ENCODE measurements at places on chromosomes 6 and 20. TPM values are rescaled to one million over a fixed set of nuclear protein-coding genes. Genes with fewer than 3 reads are reported as not detected.

NHLRC1 gene
- 2.8 TPM for total RNA-seq

MED20 gene
- total RNA-seq, result 15.9 TPM

RRAGD gene
- 99.2 TPM for total RNA-seq

CRISP2 gene
- not detected for total RNA-seq

CLPSL1 gene
- total RNA-seq, result not detected

OR2H1 gene
- not detected for total RNA-seq

CST2 gene
- not detected for total RNA-seq

SLC52A3 gene
- not detected for total RNA-seq

RIPPLY2 gene
- total RNA-seq, result 12.9 TPM

SNX5 gene
- 60.4 TPM for total RNA-seq

PPP1R3D gene
- total RNA-seq, result 3.6 TPM

FLRT3 gene
- total RNA-seq, result 27.5 TPM

ZKSCAN8 gene
- 28.2 TPM for total RNA-seq

TMEM242 gene
- total RNA-seq, result 11.1 TPM

LY6G6D gene
- total RNA-seq, result not detected

HLA-DMB gene
- total RNA-seq, result 2.0 TPM

ADGB gene
- 0.94 TPM for total RNA-seq

IL17F gene
- not detected for total RNA-seq

PGC gene
- not detected for total RNA-seq

CNR1 gene
- 327 TPM for total RNA-seq

LY6G5B gene
- 3.4 TPM for total RNA-seq

BTBD9 gene
- 38.1 TPM for total RNA-seq

WFDC12 gene
- total RNA-seq, result not detected

MAPK14 gene
- total RNA-seq, result 56.1 TPM

SOBP gene
- 56.9 TPM for total RNA-seq

SMLR1 gene
- total RNA-seq, result not detected

KCNK16 gene
- not detected for total RNA-seq

NOX3 gene
- not detected for total RNA-seq

PSORS1C1 gene
- total RNA-seq, result not detected

Data from occipital lobe (tissue), 3 donors.